AG09319 (cell line): ENCODE measurements at places on chromosomes 1 and 21.

- DNase-seq, result no peak
Measured at GRCh38 chr1:111736548-111737215, 2.5 kb downstream of the INKA2 start.

DNA sequence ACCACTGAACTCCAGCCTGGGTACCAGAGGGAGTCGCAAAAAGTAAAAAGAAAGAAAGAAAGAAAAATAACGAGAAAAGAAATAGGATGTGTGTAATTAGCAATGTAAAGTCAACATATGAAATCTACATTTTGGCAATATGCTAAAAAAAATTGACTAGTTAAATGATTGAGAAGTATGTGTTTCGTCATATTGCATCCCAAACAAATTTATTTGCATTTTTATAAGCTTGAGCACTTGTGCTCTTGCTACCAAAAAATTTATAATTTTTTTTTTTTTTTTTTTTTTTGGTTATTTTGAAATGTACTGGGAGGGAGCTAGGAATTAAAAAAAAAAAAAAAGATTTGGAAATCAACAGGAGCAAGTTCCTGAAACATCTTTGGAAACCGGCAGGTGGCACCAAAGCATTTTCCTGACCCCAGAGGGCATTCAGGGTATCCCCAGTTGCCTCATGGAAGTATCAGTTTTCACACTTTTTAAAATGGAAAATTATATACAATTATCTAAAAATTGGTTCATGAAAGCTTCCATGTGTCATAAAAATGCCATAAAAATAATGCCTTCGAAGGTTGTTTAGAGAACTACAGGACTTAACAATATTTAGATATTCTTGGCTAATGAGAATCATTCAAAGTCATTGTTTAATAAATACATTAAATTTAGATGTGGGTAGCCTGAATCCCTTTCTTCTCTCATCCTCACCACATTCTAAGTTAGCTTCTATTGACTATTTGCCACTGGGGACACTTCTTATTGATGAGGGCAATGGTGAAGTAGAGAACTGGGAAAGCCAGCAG is 4.8 kb upstream of the HEATR1 start:
- peak; percentile 15 for DNase-seq

GRCh38 chr21:14584357-14585095 is 38.4 kb upstream of the SAMSN1 start:
- DNase-seq, result no peak

DNA sequence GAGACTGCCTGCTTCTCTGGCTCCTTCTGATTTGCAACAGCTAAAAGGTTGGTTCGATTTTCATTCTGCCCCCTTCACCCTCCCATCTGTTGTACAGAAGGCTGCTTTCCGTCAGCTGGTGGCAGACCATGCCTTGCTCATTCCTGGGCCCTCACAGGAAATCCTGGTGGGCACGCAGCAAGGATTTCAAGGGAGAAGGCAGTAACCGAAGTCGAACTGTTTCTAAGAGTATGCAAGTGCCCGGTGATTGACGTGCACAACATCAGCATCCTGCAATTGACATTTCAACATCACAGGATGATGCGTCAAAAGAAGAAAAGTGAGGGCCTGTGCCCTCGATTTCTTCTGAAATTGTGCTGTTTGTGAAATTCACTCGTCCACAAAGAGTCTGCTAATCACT is 83.8 kb downstream of the PLPP3 start:
- DNase-seq, result no peak

DNA sequence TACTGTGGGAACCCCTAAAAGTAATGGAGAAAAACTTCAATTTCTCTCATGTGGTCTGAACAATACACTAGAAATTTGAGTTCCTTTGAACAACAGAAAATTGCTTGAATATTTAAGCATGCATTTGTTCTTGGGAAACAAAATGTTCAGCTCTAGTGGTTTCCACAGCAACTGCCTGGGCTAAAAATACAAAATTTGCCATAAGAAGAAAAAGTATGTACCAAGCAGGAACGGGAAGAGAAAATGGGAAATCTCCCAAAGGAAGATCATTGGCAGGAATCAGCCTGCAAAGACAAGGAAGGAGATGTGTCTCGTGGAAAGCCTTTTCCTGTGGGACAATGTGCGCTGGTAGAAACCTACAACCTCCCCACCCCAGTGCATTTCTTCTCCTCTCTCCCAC is 119.0 kb upstream of the DPT start:
- DNase-seq, result no peak

DNA sequence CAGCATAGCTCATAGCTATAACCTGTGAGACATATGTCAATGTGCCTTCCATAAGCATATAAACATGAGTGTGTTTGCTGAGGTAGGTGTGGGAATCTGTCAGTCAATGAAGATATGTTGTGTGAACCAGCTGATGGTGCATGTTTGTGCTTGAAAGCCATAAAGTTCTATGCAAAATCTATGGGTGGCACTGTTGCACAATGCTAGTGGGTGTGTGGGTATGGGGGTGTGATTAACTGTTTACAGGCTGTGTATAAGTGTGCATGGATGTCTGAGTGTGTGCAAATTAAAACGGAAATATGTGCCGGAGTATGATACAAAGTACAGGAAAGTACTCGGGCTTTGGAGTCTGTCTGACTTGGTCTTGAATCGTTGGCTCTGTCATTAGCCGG is 1.0 kb upstream of the ATP2B4 start:
- no peak for DNase-seq

DNA sequence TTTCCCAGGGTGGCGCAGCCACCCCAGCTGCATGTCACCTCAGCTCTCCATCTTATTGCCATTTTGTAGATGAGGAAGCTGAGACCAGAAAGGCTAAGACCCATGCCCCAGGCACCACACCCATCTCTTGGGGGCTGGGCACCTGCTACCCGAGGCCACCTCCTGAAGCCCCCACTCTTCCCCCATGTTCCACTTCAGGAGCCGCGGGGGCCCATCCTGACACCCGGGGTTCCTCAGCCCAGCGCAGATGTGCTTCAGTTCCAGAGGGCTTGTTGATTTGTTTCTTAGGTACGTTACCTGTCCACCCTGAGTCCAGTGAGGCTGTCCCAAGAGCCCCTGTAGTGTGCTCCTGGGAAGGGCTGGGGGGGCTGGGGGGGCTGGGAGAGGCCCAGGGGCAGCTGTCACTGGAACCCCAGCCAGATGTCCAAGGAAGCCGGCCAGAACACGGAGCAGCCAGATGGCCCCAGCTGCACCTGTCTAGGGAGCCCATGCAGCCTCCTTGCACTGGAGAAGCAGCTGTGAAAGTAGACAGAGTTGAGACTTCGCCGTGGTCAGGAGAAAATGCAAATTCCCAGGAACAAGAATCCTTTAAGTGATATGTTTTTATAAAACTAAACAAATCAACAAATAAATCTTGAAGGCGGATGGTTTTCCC is 17.1 kb upstream of the CCDC27 start:
- no peak for DNase-seq

GRCh38 chr1:41844255-41844654 is 74.5 kb downstream of the HIVEP3 start:
- DNase-seq, result no peak

GRCh38 chr1:9145021-9145668 is 16.2 kb upstream of the GPR157 start:
- DNase-seq, result no peak

DNA sequence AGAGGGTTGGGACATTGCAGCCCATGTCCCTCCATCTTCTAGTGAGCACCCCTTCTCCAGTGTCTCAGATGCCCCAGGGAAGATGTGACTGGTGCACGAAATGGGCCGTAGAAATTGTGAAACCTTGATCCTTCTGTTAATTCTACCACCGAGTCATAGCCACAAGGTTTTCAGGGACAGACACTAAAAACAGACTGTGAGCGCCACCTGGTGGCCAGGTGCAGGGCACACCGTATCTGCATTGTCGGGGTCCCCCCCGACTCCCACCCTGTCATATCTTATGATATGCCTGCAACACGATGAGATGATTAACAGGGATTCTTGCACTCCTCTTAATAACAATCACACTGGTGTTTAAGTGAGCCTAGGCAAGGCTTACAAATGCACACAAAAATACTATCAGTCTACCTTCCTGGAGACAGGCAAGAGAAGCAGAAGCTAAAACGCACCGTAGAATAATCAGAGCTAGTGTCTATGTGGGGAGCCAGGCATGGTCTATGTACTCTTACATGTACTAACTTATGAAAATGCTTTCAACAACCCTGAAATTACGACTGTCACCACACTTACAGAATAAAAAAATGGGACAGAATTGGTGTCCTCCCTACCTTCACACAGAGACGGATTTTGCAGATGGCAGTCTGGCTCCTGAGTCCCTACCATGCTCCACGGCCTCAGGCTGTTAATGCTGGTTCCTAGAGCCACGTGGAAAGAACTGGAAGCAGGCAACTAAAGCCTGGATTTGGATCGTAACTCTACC is 57.9 kb downstream of the FHAD1 start:
- DNase-seq, result no peak

GRCh38 chr1:223803211-223803610 is 42.5 kb downstream of the TP53BP2 start:
- DNase-seq, result no peak

DNA sequence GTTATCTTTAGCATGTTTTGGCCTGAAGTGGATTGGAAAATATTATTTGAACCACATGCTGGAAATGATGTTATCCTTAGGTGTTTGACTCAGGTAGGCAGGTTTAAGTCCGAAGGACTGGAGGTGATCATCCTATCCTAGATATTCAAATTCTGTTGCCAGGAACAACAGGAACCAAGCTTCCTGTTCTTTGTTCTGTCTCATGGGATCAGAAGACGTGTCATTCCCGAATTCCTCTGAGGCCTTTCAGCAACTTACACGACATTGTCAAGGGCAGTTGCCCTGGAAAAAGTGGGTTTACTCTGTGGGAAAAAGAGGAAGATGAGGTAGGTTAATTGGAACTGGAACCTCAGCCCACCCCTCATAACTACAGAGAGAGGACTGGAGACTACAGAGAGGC is 36.6 kb downstream of the SLAMF6 start:
- DNase-seq, result no peak

- no peak for DNase-seq
Measured at GRCh38 chr1:228166170-228166936, 749 bp downstream of the IBA57 start.

GRCh38 chr1:15948091-15948591 is 27.8 kb downstream of the ZBTB17 start:
- no peak for DNase-seq
